Esophagus mucosa (tissue), 1 donor: ENCODE measurements at places on chromosomes 13 and 19. TPM values are rescaled to one million over a fixed set of nuclear protein-coding genes. Genes with fewer than 3 reads are reported as not detected.

Gene CLEC11A
- total RNA-seq, result 2.7 TPM

Gene CCDC169
- 0.40 TPM for total RNA-seq

Gene ADPRHL1
- total RNA-seq, result 2.5 TPM

Gene PIH1D1
- 53.6 TPM for total RNA-seq

Gene ZNF773
- 3.8 TPM for total RNA-seq

Gene IL4I1
- total RNA-seq, result not detected

Gene NBEA
- total RNA-seq, result 1.2 TPM
